ENCODE measurements at places on chromosomes 2 and 18.

DNA sequence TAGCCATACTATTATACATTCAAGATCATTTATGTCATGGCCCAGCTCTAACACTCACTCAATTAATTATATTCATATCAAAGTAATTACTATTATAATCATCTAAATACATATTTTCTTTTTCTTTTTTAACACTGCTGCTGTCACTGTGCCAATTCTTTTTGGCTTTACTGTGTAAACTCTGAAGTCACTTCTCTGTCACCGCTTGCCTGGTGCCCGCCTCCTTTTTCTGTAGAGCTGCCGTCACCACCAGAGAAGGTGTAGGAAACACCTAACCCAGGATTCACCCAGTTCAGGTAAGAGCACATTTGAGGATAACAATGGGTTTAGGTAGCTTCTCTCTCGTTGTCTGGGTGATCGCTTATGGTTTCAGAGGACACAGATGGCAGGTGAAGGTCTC, 93.3 kb downstream of the AOX1 start:
- no peak for DNase-seq

GRCh38 chr18:58497845-58498244, 131.0 kb downstream of the ALPK2 start:
- no peak for DNase-seq

DNA sequence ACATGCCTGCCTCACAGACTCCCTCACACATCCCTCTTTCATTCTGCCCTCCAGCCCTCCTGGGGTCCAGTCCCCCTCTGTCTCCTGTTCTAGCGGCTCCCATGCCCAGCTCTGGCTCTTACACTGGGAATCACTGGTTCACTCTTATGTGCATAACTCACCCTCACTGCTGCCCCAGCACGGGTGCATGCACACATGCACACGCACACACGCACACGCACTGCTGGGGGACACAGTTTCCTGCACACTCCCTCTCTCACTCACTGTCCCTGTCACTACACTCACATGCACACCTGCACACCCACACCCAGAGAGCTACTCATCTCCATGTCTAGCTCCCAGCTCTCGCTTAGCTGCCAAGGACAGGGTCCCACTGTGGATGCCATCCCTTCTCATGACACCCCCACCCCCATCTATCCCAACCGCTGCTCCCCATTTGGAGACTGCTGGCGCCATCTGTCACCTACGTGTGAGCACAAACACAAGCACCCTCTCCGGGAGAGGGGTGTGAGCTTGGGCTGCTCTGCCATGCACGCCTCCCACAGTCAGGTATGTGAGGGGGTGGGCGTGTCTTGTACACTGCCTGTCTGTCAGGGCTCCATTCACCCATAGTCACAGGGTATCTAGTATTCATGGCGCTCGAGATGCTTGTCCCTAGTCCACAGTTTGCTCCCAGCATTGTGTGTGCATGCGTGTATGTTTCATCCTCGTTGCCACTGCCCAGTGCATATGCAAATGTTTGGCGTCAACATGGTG, 1.8 kb downstream of the ASIC4 start:
- no peak for DNase-seq

DNA sequence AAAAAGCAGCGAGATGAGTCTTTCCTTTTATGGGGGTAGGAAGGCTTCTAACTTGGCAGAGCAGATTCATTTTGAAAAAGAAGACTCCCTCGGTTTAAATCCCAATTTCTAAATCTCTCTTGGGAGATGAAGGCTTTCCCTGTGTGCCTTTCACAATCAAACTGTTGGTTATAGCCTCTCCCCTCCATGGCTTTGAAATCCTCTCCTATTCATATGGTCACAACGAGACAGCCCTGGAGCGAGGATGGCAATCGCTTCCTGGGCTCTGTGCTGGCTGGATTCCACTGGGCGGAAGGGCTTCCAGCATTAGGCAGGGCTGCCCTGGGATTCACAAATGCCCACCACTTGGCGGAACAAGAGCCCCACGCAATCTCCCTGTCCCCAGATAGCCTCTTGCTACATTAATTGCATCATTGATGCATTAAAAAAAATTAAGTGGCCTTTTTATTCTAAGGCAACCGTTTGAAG, 1.6 kb downstream of the CAVIN2 start:
- DNase-seq = no peak

GRCh38 chr2:30264274-30264673, 32.9 kb downstream of the LBH start:
- DNase-seq = no peak

DNA sequence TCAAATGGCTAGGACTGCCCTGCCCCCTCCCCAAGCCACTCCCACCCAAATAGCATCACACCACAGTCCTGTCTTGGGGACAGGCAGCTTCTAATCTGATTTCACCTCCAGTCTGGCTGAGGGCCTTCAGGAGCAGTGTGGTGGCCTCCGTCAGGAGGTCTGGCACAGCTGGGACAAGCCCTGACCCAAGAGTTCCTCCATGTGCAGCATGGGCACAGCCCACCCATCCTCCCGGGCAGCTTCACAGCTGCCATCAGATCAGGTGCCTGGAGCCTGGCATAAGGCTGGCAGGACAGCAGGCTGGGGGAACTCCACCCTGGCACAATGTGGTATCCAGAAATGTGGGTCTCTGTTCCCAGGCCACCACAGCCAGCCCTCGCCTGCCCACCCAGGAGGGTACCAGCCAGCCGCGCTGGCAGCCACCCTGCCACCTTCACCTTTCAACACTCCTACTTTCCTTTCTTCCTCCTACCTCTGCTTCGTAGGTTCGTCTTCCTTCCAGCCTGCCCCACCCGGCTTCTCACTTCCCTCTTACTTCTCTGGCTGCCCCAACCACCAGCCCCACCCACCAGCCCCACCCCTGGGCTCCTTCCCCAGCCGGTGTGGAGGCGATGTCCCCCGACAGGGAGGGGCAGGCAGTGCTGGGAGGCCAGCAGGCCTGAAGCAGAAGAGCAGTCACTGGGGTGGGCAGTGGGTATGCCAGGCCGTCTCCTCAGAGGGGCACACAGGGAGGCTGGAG, at the start of gene CAPG:
Gene CAPG (minus strand): TSS at position 522 of the 739 bp plus-strand sequence. CDS start 8,221 bp downstream, outside the sequence.
- no peak for DNase-seq

DNA sequence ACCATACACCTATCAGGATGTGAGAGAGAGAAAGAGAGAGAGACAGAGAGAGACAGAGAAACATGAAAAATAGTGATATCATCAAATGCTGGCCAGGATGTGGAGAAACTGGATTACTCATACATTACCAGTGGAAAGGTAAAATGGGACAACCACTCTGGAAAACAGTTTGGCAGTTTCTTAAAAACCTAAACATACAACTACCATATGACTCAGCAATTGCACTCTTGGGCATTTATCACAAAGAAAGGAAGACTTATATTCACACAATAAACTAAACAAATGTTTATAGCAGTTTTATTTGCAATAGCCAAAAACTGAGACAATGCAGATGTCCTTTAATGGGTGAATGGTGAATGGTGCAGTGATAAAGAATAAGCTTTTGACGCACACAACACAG, 29.1 kb downstream of the SLC4A3 start:
- DNase-seq = no peak

All from stimulated activated CD4-positive, alpha-beta T cell treated with anti-CD3 and anti-CD28 coated beads, Interleukin-1b, Interleukin-23, amount 100 ng/mL, for 48 hours (primary cell).